ENCODE measurements at places on chromosomes 5 and 9. TPM values are rescaled to one million over a fixed set of nuclear protein-coding genes. Genes with fewer than 3 reads are reported as not detected.
A peak's percentile ranks its signal among the peaks of the same experiment; 100 is the strongest.

GRCh38 chr5:68534131-68534940 is 318.8 kb downstream of the PIK3R1 start:
- no peak for DNase-seq

DNA sequence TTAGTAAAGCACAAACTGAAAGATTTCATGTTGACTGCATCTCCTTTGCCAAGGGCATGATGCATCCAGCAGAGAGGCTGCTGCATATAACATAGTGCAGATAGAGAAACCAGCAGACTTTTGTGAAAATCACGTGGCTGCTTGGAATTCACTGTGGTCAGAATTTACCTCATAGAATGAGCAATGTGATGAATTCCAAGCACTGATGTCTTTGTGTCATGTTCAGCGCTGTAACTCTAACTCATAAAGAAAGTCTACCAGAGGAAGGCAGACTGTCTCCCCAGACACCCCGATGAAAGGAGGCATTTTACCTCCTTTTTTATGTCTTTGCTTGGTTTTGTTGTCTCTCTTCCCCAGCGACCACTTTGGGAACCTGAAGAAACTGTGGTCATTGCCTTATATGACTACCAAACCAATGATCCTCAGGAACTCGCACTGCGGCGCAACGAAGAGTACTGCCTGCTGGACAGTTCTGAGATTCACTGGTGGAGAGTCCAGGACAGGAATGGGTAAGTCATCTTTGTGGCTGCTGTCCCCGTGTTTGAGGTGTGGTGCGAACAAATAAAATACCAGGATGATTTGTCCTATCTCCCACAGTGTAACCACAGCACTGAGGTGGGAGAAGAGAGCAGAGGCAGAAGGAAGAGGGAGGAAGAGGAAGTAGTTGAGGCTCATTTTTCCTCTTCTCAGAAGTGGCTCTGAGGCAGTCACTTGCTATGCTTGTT is 42.0 kb downstream of the ITK start:
- DNase-seq, result no peak

- DNase-seq, result no peak
These were observed 25.5 kb downstream of the ADAM19 start for GRCh38 chr5:157549954-157550549.

The CD274 gene
- 1.2 TPM for total RNA-seq

- DNase-seq, result no peak
These were observed 24.5 kb downstream of the GADD45G start for GRCh38 chr9:89629081-89629976.

The FAM81B gene
- 2.4 TPM for total RNA-seq

GRCh38 chr9:89440548-89440947 is 57.4 kb downstream of the SEMA4D start:
- DNase-seq, result no peak

The GARIN3 gene
- total RNA-seq, result not detected

DNA sequence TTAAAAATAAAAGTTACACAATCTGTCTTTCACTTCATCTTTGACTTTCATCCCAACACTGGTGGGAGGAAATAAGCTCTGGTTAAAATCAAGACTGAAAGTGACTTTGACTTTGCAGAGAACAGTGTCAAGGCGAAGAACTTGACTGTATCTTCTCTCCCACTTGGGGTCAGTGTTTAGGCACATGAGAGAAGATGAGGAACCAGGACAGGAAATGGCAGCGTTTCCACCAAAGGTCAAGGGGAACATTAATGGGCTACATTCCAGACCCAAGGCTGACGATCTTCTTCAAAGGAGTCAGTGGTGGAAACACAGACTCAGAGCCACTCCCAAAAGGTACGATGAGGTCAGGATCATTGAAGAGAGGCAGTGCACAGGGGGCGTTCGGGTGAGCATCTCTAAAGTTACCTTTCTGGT is 409.5 kb downstream of the ARHGEF28 start:
- DNase-seq, result no peak

- DNase-seq, result peak; percentile 58
These were observed 23.4 kb downstream of the TENT4A start for GRCh38 chr5:6736524-6737042.

The BARX1 gene
- total RNA-seq, result 0.71 TPM

The PCDHA9 gene
- 2.5 TPM for total RNA-seq

The MARVELD2 gene
- 62.5 TPM for total RNA-seq

DNA sequence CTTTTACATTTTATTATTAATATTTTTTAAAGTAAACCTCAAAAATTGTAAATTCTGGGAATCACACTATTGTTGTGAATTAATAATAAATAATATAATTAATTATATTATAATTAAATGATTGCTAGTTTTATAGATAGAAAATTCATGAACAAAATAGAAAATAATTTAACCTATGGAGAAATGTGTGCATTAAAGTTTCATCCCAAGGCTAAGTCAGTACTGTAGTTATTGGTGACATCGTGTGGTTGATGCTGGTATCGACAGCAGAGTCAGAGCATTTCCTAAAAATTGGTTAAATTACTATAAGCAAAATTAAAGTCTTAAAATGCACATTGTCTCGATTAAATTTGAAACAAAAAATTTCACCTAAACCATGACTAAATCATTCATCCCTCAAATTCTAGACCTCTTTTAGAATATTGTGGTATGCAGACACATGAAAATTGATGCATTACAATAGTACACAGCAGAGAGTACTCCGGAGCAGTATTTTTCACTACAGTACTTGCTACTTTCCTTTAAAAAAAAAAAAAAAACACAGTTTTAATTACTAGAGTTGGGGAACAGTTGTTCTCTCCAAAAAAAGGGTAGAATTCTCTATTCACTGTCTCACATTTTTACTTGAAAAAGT is 73.9 kb downstream of the RORB start:
- DNase-seq, result no peak

GRCh38 chr5:153147891-153148623 is 342.4 kb upstream of the GRIA1 start:
- DNase-seq, result no peak

GRCh38 chr5:77640589-77641396 is 2.3 kb upstream of the OTP start:
- DNase-seq, result no peak

- DNase-seq, result no peak
These were observed 3.5 kb downstream of the RPL7A start for GRCh38 chr9:133351526-133351907.

DNA sequence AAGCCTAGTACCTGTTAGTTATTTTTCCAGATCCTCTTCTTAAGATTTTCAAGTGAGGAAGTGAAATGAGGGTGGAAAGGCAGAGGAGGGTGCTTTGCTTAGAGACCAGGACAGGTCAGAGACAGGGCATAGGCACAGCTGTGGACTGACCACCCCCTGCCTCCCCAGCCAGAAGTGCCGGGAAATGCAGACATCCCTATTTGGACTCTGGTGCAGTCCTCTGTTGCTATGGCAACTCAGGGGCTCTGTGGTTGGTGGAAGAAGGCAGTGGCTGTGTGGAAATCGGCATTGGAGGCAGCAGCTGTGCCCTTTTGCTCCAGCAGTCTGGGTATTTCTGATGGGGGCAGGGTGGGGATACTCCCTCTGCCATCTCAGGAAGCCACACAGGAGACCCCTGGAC is 43.3 kb upstream of the NDFIP1 start:
- peak; percentile 54 for DNase-seq

- no peak for DNase-seq
These were observed 2.9 kb downstream of the AKNA start for GRCh38 chr9:114384836-114385396.

GRCh38 chr5:170861667-170861916 is 226 bp upstream of the RANBP17 start:
- DNase-seq, result no peak

- DNase-seq, result no peak
These were observed 179.8 kb downstream of the SLC12A2 start for GRCh38 chr5:128263357-128263756.

- DNase-seq, result no peak
These were observed 273.2 kb upstream of the PANK3 start for GRCh38 chr5:168852329-168852728.

DNA sequence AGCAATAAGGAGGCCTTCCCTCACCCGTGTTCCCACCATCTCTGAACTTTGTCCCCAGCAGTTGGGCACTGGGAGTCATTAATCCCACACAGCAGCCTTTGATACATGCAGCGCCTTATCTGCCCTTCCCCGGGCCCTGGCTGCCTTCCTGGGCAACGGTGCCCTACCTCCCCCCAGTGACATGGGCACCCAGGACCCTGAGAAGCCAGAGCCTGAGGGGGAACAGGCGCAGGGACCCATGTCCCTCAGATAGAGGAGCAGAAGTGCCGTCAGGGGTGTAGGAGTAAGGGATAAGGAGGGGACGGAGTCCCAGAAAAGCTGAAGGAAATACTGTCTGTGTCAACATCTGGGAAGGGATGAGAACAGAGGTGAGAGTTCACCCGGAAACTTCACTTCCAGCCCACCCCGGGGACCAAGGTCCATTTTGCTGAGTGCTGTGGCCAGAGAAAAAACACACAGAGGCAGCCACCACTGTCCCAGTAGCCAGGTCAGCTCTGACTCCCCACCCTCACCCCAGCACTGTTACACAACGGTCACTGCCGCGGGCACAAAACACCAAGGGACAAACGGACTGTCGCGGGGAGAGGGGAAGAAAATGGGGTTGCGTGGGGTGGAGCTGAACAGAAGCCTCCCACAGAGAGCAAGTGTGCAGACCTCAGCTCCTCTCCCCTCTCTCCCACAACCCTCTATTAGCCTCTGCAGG is 3.8 kb downstream of the PCDH1 start:
- DNase-seq, result peak; percentile 60

- no peak for DNase-seq
These were observed 1.4 kb downstream of the PIK3R1 start for GRCh38 chr5:68217047-68217355.

- no peak for DNase-seq
These were observed 131.7 kb downstream of the ADGRV1 start for GRCh38 chr5:90690307-90690706.

The SCGB3A2 gene
- 1.4 TPM for total RNA-seq

DNA sequence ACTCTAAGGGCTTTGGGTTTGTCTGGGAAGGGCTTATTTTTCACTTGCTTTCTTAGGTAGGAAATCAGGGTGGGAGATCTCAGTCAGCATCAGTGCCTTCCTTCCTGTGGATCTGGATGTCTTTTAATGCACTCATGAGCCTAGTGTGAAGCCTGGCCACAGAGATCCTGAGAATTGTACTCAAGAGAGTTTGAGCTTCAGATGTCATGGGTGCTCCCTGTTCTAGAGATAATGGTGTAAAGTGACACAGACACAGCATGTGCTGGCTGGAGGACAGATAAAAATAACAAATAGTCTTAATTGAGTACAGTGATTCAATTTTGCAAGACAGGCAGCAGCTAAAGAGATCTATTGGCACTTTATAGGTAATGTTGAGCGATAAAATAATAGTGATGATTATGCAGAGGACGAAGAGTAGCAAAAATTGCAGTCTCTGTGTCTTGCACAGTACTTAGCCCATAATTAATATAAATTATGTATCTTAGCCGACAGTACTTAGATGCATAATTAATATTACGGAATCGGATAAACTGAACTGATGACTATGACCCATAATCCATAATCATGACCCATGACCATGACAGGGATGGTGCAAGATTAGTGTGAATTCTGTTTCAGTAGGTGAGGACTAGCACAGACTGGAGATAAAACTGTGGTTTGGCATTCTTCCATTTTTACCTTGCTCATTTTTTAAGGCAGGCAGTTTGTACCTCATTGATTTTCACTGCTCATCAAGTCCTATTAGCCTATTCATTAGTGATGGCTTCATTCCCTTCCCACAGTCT is 408.7 kb upstream of the PIK3R1 start:
- no peak for DNase-seq

- peak; percentile 53 for DNase-seq
These were observed 66.2 kb downstream of the NACC2 start for GRCh38 chr9:136028760-136029470.

GRCh38 chr5:131303537-131303936 is 39.7 kb downstream of the CDC42SE2 start:
- no peak for DNase-seq
